ENCODE measurements at places on chromosomes 13 and 19. TPM values are rescaled to one million over a fixed set of nuclear protein-coding genes. Genes with fewer than 3 reads are reported as not detected.

DNA sequence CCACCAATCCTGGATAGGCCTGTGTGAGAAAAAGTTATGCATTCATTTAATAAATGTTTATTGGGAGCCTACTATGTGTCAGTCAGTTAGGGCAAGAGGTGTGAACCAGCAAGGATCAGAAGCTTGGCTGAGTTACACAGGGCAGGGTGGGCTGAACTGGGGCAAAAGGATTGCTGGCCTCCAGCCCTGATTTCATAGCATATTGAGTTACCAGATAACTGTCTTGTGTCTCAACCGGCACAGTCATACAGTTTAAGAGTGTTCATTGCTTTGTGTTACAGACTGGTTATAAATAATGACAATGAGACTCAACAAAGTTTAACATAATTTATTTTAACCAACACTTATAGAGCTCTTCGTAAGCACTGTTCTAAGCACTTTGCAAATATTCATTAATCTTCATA, 253.8 kb downstream of the DLEU7 start:
- H3K4me1 ChIP-seq: peaks cover 6% of the 10 kb centered on the region
- H3K36me3 ChIP-seq: no peaks in the 10 kb centered on the region
- no peaks in the 10 kb centered on the region for H3K27me3 ChIP-seq

DNA sequence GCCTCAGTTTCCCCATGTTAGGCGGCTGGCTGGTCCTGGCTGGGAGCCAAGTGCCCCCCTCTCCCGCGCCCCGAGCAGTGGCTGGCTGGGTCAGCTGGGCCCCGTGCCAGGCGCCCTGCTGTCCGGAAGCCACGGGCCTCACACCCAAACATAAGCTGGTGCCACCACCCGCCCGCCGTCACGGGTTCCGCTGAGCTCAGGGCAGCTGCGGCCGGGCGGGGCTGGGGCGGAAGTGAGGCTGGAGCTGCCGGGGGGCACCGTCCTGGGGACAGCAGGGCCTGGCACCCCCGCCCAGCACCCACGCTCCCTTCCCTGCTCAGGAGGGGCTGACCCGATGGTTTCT, 19.3 kb downstream of the HCN2 start:
- H3K4me3 ChIP-seq: no peak overlapping the region
- H3K27me3 ChIP-seq: no peaks in the 10 kb centered on the region
- no peak for DNase-seq
- no peak overlapping the region for H3K27ac ChIP-seq
- peaks cover 59% of the 10 kb centered on the region for H3K36me3 ChIP-seq

- H3K4me3 ChIP-seq: no peak overlapping the region
- H3K27ac ChIP-seq: no peak overlapping the region
- H3K27me3 ChIP-seq: no peaks in the 10 kb centered on the region
- H3K36me3 ChIP-seq: no peaks in the 10 kb centered on the region
These were observed 109.2 kb downstream of the ESD start for GRCh38 chr13:46687810-46688209.

GRCh38 chr13:32528358-32528757, 10.2 kb downstream of the N4BP2L2 start:
- no peak for DNase-seq
- H3K27ac ChIP-seq: no peak overlapping the region
- H3K36me3 ChIP-seq: peaks cover 2% of the 10 kb centered on the region
- H3K4me1 ChIP-seq: no peaks in the 10 kb centered on the region
- no peaks in the 10 kb centered on the region for H3K27me3 ChIP-seq

GRCh38 chr13:39345982-39346381, 257.0 kb downstream of the LHFPL6 start:
- no peaks in the 10 kb centered on the region for H3K27me3 ChIP-seq
- H3K36me3 ChIP-seq: no peaks in the 10 kb centered on the region
- peaks cover 4% of the 10 kb centered on the region for H3K4me1 ChIP-seq
- H3K27ac ChIP-seq: no peak overlapping the region

GRCh38 chr13:35499196-35499662, 22.7 kb upstream of the MAB21L1 start:
- no peak overlapping the region for H3K4me3 ChIP-seq
- no peaks in the 10 kb centered on the region for H3K27me3 ChIP-seq
- peaks cover 2% of the 10 kb centered on the region for H3K4me1 ChIP-seq
- no peak for DNase-seq
- H3K27ac ChIP-seq: peak overlapping the region; percentile 15

GRCh38 chr13:66992719-66993118, 237.4 kb downstream of the PCDH9 start:
- DNase-seq: no peak
- no peak overlapping the region for H3K4me3 ChIP-seq
- H3K4me1 ChIP-seq: no peaks in the 10 kb centered on the region

- no peak overlapping the region for H3K4me3 ChIP-seq
- peaks cover 16% of the 10 kb centered on the region for H3K4me1 ChIP-seq
- no peaks in the 10 kb centered on the region for H3K27me3 ChIP-seq
- DNase-seq: no peak
- H3K36me3 ChIP-seq: no peaks in the 10 kb centered on the region
These were observed 36.5 kb downstream of the SIPA1L3 start for GRCh38 chr19:37943480-37943879.

DNA sequence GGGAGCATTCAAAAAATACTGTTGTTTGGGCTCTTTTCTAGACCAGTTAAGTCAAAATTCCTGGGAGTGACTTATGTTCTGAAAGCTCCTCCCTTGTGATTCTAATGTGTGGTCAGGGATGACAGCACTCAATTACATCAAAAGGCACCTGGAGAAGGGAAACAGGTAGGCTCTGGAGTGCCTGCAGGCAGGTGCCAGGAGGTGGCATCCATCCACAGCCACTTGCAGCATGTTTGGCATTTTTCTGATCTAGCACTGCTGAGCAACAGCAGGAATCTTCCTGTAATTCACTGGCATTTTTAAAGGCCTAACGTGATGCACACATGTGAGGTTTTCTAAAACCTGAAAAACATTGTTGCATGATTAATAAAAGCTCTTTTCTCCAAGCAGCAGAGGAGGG, 94.6 kb downstream of the CCNA1 start:
- DNase-seq: no peak
- H3K4me1 ChIP-seq: peaks cover 11% of the 10 kb centered on the region
- no peaks in the 10 kb centered on the region for H3K36me3 ChIP-seq
- H3K27ac ChIP-seq: no peak overlapping the region
- no peak overlapping the region for H3K4me3 ChIP-seq
- H3K27me3 ChIP-seq: no peaks in the 10 kb centered on the region

GRCh38 chr19:10404888-10405820, 1.8 kb upstream of the CDC37 start:
- DNase-seq: no peak
- peak overlapping the region; percentile 96 for H3K4me3 ChIP-seq
- peaks cover 12% of the 10 kb centered on the region for H3K27me3 ChIP-seq
- H3K36me3 ChIP-seq: peaks cover 8% of the 10 kb centered on the region
- no peak overlapping the region for H3K27ac ChIP-seq
- peaks cover 38% of the 10 kb centered on the region for H3K4me1 ChIP-seq

The ZNF497 gene
- polyA plus RNA-seq: 9.1 TPM

The ZNF714 gene
- polyA plus RNA-seq: 19.7 TPM

The ZNF776 gene
- 25.9 TPM for polyA plus RNA-seq

The BRCA2 gene
- 4.1 TPM for polyA plus RNA-seq
